ENCODE measurements at places on chromosomes 3 and 15.

DNA sequence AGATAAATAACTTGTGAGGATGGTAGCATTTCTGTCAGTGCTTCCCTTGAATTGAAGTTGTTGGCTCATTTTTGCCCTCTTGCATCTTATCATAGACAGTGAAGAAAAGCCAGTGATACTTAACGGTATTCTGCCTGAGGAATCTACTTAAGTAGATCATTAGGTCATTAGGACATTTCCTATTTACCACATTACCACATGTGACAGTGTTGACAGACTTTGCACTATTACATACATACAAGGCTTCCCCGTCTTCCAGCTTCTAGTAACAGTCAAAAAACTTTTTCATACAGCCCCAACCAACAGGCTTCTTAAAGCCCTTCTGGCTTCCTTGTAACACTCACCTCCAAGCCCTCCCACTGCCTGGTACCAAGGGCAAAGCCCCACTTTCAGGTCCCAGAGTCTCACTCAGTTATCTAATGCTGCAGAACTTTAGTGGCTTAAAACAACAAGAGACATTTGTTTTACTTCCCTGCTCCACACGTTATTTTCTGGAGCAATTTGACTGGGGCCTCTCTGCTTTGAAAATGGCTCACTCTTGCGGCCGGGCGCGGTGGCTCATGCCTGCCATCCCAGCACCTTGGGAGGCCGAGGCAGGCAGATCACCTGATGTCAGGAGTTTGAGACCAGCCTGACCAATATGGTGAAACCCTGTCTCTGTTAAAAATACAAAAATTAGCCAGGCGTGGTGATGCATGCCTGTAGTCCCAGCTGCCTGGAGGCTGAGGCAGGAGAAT is 40.0 kb downstream of the ASB7 start:
- peaks cover 6% of the 10 kb centered on the region for H3K36me3 ChIP-seq
- no peak overlapping the region for H3K27ac ChIP-seq
- no peaks in the 10 kb centered on the region for H3K27me3 ChIP-seq

DNA sequence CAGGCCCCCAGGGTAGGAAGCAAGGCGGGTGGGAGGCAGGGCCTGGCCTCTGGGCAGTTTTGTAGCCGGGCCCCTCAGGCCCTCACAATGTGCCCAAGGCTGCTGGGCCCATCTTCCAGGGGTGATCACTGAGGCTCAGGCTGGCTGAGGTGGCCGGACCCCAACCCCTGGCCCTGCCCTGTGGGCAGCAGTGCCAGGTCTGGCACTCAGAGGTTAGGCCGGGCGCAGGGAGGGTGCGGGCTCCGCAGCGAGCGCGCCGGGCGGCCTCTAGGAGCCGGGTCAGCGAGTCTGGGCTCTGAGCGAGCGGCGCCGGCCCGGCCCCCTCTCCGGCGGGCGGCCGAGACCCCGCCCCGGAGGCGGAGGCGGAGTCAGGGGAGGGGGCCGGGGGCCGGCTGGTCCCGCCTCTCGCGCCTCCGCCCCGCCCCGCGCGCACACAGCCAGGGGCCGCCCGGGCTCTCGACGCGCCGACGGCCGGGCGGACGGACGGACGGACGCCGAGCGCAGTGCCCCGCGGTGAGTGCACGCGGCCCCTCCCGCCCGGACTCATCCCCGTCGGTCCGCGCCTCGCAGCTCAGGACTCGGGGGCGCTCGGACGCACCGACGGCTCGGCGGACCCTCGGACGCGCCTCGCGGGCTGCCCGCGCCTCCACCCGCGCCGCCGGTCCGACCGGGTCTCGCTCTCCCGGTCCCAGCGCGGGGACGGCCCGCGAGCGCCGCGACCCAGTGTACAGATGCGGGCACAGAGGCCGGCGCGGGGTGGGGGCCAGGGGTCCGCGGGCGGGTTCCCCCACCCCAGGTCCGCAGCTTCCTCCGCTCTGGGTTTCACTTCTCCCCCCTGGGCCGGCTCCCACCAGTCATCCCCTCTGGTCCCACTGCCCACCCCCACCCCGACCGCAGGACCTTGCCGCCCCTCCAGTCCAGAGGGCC is at the start of gene FBLN2:
Gene FBLN2, plus strand, starts transcription at position 430 of the 927 bp plus-strand sequence. CDS start 21,231 bp downstream, outside the sequence.
- peak within 1 kb of the TSS; percentile 79 for H3K4me3 ChIP-seq
- DNase-seq: peak; percentile 64
- H3K36me3 ChIP-seq: no peaks in the 10 kb centered on the region

GRCh38 chr15:81480645-81481053 is 106.6 kb upstream of the TMC3 start:
- no peaks in the 10 kb centered on the region for H3K36me3 ChIP-seq
- peaks cover 2% of the 10 kb centered on the region for H3K27me3 ChIP-seq

DNA sequence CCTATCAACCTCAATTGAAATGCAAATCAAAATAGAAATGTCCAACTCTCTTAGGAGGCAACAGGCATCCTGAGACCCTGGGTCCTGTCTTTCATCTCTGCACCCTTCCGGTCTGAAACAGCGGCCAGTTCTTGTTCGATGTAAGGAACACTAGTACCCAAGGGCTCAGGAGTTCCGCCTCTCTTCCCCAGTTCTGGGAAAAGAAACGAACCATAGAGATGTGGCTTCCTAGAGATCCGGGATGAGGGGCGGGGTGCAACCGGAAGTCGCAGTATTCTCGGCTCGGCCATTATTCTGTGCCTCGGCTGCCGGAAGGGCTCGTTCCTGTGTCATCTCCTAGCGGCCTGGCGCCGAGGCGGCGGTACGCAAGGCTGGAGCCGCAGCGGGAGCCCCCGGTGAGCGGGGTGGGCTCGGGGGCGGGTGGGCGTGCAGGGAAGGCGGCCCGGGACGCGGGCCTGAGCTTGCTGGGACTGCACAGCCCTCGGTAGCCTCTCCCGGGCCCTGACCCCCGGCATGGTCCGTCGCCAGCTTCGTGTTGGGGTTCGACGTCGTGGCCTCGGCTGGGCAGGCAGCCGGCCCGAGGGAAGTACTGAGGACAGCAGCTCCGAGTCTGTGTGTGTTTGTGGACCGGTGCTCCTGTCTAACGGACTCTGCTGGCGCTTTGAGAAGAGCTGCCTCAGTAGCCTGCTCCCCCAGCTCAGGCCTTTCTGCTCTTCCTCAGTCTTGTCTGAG is at the start of gene ZNF197:
Gene ZNF197, plus strand, starts transcription at position 288 of the 732 bp plus-strand sequence. CDS start 4,119 bp downstream, outside the sequence.
- H3K4me1 ChIP-seq: peaks cover 34% of the 10 kb centered on the region
- no peaks in the 10 kb centered on the region for H3K27me3 ChIP-seq
- peak within 1 kb of the TSS; percentile 90 for H3K4me3 ChIP-seq
- H3K27ac ChIP-seq: peak within 1 kb of the TSS; percentile 65
- DNase-seq: peak; percentile 51

GRCh38 chr15:58103482-58103881 is 34.7 kb upstream of the AQP9 start:
- H3K27me3 ChIP-seq: peaks cover 17% of the 10 kb centered on the region
- H3K27ac ChIP-seq: no peak overlapping the region
- no peak overlapping the region for H3K4me3 ChIP-seq
- DNase-seq: no peak
- H3K36me3 ChIP-seq: no peaks in the 10 kb centered on the region

DNA sequence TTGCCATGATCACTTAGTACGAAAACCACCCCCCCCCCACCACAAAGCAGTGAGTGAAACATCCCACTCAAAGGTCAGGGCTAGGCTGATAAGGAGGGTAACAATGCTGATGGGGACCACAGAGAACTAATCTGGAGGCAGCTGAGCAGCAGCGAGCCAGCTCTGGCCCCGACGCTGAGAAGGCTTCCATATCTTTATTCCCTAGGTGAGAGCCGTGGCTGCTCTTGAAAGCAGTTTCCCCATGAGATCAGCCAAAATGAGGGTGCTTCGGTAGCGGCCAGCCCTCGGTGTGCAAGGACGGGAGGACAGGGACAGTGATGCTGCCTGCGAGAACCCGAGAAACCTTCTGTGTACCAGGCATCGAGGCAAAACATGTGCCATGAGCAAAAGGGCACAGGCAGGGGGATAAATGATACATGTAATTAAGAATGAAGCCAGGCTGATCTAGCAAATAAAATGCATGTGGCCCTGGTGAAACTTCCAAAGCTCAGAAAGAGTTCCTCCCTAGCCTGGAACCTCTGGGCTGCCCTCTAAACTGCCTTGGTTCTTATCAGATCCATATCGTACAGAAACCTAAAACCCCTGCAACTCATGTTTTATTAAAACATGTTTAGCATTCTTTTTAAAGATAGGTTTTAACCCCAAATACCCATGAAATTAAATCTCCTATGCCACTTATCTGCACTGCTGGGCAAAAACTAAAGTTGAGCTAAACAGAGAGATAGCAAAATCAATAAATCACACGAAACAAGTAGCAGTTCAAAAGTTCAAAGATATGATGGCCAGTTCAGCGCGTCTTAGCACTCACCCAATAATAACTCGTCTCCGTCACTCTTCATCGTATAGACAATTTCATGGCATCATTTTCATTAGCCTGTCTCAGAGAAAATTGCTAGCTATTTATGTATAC is 337.3 kb downstream of the FOXP1 start:
- peaks cover 17% of the 10 kb centered on the region for H3K36me3 ChIP-seq
- no peak overlapping the region for H3K27ac ChIP-seq
- DNase-seq: no peak
- H3K4me3 ChIP-seq: no peak overlapping the region

DNA sequence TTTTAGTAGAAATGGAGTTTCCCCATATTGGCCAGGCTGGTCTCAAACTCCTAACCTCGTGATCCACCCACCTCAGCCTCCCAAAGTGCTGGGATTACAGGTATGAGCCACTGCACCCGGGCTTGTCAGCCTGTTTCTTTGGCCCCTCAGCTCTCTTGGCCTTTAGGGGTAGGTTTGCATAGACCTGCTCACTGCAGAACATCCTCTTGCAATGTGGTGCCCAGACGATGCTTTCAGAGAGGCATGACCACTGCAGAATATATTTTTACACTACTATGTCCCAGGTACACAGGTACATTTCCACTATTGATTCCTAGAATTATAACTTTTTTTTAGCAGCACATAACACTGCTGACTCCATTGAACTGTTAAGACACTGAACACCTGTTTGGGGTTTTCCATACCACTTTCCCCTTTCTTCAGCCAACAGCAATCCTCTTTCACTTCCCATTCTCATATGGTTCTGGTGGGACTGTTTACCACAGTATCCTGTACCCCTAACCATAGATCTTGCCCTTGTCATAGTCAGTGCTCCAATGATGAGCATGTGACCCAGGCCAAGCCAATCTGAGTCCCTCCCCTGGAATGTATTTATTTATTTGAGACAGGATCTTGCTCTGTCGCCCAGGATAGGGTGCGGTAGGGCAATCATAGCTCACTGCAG is 21.1 kb downstream of the CCDC32 start:
- peak overlapping the region; percentile 86 for H3K27ac ChIP-seq
- peaks cover 30% of the 10 kb centered on the region for H3K36me3 ChIP-seq
- peak overlapping the region; percentile 46 for H3K4me3 ChIP-seq
- no peak for DNase-seq
- H3K4me1 ChIP-seq: peaks cover 70% of the 10 kb centered on the region
- no peaks in the 10 kb centered on the region for H3K27me3 ChIP-seq

GRCh38 chr3:183252973-183253527 is at the start of gene B3GNT5:
TSS of gene B3GNT5 (plus strand) at chr3:183253253. CDS start at chr3:183269799, 16,546 bp downstream.
- H3K27ac ChIP-seq: no peak within 1 kb of the TSS
- peaks cover 4% of the 10 kb centered on the region for H3K4me1 ChIP-seq
- H3K36me3 ChIP-seq: no peaks in the 10 kb centered on the region
- DNase-seq: no peak

DNA sequence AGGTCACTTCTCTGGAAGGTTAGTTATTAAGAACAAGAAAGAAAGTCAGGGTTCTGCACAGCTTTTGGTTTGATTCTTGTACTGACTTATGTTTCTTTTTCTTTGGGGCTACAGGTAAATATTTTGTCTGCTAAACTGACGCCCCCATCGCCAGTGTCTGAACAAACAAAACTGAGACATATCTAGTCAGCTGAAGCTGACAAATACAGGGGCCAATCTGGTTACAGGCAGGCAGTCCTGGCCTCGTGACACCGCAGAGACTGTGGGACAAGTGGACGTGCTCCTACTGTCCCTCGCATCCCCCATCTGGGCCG is 4.6 kb upstream of the RPL14 start:
- H3K4me1 ChIP-seq: peaks cover 32% of the 10 kb centered on the region
- H3K4me3 ChIP-seq: peak overlapping the region; percentile 96
- peaks cover 13% of the 10 kb centered on the region for H3K36me3 ChIP-seq
- no peaks in the 10 kb centered on the region for H3K27me3 ChIP-seq

DNA sequence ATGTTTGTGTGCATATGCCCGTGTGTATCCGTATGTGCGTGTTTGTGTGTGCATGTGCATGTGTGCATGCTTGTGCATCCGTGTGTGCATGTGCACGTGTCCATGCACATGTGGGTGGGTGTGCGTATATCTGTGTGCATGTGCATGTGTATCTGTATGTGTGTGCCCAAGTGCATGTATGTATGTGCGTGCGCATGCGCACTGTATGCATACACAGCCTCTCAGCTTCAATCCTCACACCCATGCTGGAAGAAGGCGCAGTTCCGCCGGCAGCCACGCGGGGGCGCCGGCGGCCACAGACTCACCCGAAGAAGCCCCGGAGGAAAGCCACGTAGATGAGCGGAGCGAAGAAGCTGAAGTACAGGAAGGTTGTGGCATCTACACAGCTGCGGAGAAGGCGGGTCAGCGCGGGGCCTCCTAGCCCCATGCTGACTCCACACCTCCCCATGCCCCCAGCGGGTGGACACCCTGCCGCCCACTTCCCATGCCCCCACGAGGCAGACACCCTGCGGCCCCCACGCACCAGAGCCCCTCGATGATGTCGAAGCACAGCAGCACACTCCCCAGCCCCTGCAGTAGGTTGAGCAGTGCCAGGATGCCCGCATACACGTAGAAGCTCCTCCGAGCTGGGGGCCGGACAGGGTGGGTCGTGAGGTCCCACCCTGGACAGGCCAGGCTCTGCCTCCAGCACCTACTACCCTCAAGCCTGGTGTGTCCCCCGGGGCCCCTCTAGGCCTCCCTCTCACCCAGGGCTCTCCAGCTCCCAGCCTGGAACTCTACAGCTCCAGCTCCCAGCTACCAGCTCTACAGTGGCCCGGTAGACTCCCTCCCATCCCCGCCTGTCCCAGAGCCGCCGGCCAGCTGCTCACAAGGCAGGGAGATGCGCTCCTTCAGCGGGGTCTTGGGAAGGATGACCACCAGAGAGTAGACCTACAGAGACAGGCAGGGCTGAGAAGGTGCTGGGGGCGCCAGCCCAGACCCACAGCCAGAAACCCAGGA is 15.4 kb downstream of the TPRA1 start:
- peaks cover 9% of the 10 kb centered on the region for H3K4me1 ChIP-seq
- H3K36me3 ChIP-seq: peaks cover 38% of the 10 kb centered on the region

DNA sequence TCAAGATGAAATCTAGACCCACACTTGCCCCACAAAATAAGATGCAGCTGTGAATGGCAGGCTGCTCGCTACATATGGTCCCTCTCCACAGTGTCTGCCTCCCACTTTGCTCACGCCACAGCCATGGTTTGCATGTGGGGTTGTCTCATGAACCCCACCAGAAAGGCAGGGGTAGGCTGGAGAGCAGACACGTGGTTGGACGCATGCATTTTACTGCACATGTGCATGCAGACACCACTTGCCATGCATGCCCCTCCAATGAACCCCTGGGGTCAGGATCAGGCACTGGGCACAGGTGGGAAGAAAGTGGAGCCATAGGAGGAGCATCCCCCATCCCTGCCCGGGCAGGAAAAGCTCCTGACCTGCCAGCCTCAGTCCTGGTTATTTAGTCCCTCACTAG is 20.7 kb downstream of the SCN5A start:
- no peaks in the 10 kb centered on the region for H3K36me3 ChIP-seq
- H3K27ac ChIP-seq: no peak overlapping the region
- DNase-seq: no peak

GRCh38 chr3:119609301-119609700 is 11.6 kb downstream of the PLA1A start:
- H3K36me3 ChIP-seq: no peaks in the 10 kb centered on the region
- no peaks in the 10 kb centered on the region for H3K4me1 ChIP-seq
- no peak overlapping the region for H3K27ac ChIP-seq
- DNase-seq: no peak
- no peaks in the 10 kb centered on the region for H3K27me3 ChIP-seq
- no peak overlapping the region for H3K4me3 ChIP-seq

- no peak overlapping the region for H3K27ac ChIP-seq
- no peaks in the 10 kb centered on the region for H3K27me3 ChIP-seq
- no peaks in the 10 kb centered on the region for H3K4me1 ChIP-seq
- no peaks in the 10 kb centered on the region for H3K36me3 ChIP-seq
- no peak overlapping the region for H3K4me3 ChIP-seq
- no peak for DNase-seq
Measured at GRCh38 chr3:81476692-81477091, 284.8 kb downstream of the GBE1 start.

Measured in activated B cell treated with CpG ODN at 0.5 μM for 24 hours (primary cell).